ENCODE measurements at places on chromosomes 7 and 10.

GRCh38 chr10:96960872-96961271 is 128.8 kb downstream of the LCOR start:
- DNase-seq, result no peak

DNA sequence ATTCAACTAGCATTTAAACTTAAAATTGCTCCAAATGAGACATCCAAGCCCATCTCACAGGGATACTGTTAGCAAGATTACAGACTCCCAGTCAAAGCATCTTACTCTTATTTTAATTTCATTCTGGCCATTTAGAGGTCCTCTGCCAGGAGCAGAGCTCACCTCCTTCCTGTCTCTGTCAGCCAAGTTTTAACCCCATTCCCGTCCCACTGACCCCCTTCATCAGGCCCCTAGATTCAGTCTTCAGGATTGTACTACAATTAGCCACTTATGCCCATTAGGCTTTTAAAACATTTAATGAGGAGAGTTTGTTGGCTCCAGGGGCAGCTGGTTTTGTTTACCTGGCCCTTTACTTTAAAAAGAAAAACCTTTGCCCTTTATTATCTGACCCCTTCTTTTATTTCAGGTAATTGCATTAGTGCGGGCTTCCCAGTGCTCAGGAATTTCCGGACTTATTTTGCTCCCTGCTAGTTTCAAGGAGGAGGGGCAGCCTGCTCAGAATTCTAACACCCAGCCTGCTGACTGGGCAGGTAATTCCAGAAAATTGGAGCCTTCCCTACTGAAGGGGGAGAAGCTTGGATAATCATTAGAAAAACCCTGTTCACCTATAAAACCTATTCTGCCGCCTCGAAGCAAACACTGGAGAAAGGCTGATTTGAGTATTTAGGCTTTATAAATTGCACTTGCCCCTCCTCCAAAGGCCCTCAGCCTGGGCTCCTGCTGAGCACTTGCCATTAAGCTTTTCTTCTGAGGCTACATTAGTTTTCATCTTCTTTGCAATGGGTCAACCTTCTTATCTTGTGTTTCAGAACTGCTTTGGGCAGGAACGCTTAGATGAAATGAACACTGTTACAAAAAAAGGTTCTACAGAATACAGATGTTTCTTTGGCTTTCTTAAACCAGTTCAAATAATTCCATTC is 200.5 kb upstream of the HPS1 start:
- DNase-seq, result no peak

DNA sequence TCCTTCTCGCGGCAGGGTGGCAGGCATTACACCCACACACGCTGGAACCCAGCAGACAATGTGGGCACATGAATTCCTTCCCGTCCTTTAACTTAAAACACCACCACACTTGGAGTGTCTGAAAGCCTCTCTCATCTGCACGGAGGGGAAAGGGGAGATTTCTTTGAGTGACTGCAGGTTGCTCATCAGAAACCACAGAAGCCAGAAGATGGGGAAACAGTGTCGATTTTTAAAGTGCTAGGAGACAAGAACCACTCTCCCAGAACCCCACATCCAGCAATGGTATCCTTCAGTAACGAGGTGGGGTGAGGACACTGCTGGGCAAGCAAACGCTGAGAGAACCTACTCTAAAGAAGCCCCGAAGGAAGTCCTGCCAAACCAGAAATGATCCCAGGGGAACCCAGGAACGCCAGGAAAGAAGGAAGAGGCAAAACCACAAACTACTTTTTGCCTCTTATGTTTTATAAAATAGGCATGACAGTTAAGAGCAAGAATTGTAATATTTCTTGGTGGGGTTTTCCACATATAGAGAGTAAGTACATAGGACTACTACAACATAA is 254.3 kb downstream of the ELFN1 start:
- peak; percentile 16 for DNase-seq

DNA sequence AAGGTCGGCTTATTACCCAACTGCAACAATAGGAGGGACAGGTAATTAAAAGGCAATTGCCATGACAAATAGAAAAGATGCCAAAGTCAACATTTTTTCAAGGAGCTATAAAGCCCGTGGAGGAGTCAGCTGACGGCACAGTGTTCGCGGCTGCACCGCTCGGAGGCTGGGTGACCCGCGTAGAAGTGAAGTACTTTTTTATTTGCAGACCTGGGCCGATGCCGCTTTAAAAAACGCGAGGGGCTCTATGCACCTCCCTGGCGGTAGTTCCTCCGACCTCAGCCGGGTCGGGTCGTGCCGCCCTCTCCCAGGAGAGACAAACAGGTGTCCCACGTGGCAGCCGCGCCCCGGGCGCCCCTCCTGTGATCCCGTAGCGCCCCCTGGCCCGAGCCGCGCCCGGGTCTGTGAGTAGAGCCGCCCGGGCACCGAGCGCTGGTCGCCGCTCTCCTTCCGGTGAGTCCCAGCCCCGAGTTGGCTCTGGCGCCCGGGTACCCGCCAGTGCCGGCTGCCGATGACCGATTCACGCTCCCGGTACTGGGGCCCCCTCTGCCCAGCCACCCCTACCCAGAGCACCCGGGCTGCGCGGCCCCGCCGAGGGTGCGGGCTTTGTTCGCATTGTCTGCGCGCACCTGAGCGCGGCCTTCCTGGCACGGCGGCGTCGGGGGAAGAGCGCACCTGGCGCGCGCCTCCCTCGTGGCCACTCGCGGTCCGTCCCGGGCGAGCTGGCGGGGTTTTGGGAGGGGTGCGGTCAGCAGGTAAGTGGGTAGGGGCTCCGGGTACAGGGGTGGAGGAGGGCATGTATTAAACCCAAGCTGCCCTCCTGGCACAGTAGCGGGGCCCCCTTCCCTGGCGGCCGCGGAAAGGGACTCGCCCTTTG is at the start of gene VWA2:
VWA2 (plus strand) TSS at position 138 of the 877 bp plus-strand sequence. CDS start 9,460 bp downstream, outside the sequence.
- no peak for DNase-seq

DNA sequence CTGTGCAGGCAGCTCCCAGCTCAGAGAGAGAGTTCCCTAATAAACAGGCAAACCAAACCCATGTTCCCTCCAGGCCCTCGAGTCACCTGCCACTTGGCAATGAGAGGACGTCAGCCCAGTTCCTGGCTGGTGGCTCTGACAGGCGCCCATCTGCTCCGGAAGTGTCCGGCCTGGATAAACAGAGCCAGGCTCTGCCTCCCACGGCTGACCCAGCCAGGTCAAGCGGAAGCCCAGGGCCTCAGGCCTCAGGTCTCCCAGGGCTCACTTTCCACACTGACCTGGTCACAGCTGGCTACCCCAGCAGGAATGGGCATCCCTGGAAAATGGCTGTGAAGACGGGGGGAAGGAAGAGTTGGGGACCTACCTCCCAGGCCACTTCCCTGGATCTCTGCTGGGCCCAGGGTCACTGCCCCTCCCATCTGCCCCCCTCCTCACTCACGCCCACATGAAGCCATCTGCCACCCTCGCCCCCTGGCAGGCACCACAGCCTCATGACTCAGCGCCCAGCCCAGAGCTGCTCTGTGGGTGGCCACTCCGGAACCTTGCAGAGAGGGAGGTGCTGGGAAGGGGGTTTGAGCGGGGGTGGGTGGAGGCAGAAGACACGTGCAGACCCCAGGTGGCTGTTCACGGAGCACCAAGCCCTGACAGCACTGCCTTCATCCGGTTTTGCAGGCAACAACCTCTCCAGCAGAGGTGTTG is 37.4 kb upstream of the DUSP5 start:
- no peak for DNase-seq

DNA sequence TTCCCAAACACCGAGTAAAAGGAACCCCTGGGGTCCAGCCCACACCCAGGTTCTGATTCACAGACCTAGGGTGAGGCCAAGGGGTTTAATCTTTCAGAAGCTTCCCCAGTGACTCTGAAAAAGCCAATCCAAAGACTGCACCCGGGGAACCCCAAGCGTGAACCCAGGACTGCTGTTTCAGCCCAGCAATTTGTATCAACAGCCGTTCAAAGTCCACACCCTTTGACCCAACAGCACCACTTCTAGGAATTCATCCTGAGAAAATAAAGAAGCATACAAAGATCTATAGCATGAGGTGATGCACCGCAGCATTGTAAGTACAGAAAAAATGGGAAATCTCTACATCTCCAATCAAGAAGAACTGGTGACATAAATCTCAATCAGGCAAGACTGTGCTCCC is 24.4 kb downstream of the DLG5 start:
- DNase-seq, result no peak

DNA sequence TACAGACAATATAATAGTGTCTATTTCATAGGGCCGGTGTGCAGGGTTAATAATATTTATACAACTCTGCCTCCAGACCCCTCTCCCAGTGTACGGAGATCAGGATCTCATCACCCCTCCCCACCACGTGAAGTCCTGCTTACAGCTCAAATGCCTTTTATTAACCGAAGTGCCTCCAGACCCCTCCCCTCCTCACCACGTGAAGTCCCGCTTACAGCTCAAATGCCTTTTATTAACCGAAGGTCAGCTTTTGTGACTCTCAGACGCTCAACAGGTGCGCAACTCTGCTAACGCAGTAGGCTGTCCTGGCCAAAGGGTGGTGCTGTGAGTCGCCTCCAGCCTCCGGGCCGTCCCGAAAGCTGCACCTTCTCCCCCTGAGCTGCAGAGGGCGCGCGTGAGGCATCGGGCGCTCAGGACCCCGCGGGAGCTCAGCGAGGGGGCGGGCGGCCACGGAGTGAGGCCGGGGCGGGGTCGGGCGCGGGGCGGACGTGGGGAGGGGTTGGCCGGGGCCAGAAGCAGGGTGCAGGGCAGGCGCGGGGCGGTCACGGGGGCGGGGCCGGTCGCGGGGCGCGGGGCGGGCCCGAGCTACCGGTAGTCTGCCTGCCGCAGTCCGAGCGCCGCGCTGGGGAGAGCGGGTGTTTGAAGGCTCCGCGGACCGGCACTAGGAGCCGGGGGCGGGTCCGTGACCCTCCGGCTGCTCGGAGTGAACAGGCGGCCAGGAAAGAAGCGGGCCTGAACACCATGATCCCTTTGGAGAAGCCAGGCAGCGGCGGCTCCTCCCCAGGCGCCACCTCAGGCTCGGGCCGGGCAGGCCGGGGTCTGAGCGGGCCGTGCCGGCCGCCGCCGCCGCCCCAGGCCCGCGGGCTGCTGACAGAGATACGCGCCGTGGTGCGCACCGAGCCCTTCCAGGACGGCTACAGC is at the start of gene STK17A:
STK17A (plus strand) TSS at position 606 of the 921 bp plus-strand sequence; CDS start at position 742, 136 bp downstream.
- peak; percentile 86 for DNase-seq

Data from GM04504 (cell line).